ENCODE measurements at places on chromosomes 6 and 20. TPM values are rescaled to one million over a fixed set of nuclear protein-coding genes. Genes with fewer than 3 reads are reported as not detected.

DNA sequence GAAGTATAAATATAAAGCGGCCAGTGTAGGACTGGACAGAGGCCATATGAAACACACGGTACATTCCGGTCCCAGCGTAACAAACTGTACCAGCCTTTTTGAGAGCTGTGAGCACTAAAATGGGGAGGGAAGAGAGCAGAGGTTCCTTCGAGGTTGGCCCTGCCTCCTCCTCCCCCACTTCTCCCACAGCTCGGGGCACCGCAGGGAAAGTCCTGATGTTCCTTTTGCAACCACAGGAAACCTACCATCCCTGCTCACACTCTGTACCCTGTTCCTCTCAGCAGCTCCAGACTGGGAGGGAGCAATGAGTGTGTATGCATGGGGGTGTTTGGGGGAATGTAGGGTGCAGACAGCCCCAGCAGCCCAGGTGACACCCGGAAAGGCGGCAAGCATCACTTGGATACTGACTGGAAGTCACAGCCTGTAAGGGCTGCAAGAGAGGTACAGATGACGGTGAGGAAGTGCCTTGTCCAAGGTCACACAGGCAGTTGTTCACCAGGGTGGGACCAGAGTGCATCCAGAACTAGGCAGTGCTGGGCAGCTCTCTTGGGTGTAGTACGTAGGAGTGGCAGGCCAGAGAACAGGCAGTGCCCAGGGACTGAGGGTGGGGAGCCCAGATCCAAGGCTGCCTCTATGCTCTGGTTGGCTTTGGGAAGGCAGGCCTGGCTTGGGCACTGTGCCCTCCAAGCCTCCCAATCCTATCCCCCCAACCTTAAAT lies 11.0 kb upstream of the ARMC12 start:
- no peak for DNase-seq

GRCh38 chr6:107625264-107625663 lies 135.3 kb downstream of the SOBP start:
- DNase-seq = no peak

The OLIG3 gene
- total RNA-seq = 1.2 TPM

The OR2J1 gene
- not detected for total RNA-seq

The PBOV1 gene
- total RNA-seq = not detected

DNA sequence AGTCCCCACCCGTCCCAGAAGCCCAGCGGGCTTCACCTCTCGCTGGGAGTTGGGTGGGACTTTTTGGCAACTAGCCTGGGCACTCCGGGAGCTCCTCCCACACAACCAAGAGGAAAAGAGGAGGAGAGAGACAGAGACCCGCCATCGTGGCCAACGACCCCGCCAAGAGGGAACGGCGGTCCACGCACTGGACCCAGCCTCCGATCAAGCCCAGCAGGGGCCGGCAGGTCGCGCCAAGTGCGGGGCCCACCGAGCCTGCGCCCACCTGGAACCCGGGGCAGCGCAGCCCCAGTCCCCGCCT lies 3.0 kb upstream of the TMEM14C start:
- no peak for DNase-seq

DNA sequence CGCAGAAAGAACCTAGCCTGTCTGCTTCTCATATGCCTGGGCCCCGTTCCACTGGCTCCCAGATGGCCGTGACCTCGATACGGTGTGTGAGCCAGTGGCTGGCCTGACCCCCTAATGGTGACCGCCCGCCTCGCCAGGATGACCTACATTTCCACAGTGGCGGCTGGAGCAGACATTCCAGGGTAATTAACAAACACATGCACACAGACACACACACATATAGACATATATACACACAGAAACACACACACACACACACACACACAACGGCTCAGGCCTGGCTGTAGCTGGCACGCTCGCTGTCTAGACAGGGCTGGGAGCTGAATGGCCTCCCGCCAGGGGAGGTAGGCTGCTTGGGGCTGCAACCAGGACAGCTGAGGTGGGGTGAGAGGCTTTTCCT lies 227.1 kb downstream of the ANKRD60 start:
- DNase-seq = no peak

- no peak for DNase-seq
These were observed 80.6 kb upstream of the PREP start for GRCh38 chr6:105483492-105483891.

DNA sequence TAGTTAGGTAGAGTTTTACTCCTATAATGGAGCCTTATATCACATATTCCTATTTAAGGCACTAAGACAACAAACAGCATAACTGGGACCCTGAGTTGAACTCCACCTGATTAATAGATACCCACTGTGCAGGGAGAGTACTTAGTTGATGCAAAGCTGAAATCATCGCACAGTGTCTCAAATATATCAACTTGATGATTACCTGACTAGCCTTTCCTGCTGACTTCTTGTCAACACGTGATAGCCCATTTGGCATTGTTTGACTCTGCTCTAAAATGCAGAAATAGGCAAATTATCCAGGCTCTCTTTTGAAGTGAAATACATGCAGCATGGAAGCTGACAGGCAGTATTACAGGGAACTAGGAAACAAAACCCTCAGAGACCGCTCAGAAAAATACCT lies 154.6 kb upstream of the HDAC2 start:
- no peak for DNase-seq

The ACTL10 gene
- 1.7 TPM for total RNA-seq

The NKX2-2 gene
- total RNA-seq = 15.4 TPM

- no peak for DNase-seq
These were observed 96.2 kb downstream of the PSMG4 start for GRCh38 chr6:3355011-3355357.

The DAAM2 gene
- total RNA-seq = 22.6 TPM

DNA sequence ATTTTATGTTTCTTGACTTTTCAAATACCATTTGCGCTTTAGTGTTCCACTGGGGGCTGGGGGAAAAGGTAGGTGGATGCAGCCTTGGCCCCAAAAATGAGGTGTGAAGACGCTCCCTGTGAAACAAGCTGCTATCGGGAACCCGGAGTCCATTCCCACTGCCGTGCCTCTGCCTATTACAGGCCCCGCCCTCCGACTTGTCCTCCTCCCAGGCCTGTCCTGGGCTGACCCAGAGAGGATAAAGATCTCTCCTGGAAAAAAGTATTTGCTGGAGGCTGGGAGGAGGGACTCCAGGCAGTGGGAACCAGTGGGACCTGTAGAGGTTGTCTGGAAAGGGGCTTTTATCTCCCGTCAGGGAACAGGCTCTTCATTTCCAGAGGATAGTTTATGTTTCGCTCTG lies 215.0 kb downstream of the SLC24A3 start:
- no peak for DNase-seq

DNA sequence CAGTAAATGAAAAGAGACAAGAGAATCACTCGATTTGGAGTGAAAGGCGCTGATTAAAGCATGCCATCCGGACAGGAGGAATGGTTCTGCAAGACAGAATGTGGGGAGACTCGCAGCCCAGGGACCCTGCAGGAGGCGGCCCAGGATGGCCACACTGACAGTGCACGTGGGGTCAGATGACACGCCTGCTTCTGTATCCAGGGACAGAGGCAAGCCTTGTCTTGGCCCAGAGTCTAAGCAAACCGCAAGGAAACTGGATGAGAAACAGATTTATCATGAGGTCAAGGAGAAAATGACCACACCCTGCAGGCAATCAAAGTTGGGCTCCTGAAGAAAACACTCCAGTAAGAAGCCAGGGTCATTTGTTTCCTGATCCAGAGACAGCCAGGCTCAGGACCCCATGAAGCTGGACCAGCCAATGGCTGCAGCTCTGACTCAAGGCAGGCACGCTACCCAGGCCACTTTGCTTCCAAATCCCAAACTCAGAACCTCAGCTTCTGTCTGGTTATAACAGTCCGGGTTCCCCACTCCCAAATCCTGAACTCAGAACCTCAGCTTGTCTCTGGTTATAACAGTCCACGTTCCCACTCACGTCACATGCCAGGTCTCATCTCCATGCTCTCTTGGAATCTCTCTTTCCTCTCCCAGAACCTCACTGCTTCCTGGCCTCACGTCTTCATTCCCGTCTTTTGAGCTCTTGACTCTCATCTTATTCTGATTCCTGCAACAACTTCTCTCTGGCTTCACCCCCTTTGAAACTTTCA lies 144.9 kb upstream of the THBS2 start:
- no peak for DNase-seq

GRCh38 chr20:54474046-54474445 lies 1.3 kb upstream of the DOK5 start:
- no peak for DNase-seq

DNA sequence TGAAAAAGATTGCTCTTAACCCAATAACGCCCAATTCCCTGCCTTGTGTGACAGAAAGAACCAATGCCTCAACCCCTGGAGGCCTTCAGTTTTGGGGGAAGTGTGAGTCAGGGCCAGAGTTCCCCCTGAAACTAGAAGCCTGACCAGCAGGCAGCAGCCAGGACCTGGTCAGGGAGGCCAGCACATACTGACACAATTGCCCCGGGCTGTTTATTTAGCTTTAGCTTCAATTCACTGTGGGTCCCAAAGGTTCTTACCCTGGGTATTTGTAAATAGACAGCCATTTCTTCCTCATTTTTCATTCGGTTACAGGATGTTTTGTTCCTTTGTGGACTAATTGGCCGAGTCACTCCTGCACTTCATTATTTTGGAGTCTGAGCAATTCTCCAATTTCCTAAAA lies 195.6 kb downstream of the PKHD1 start:
- DNase-seq = no peak

The EEF1A2 gene
- 20.5 TPM for total RNA-seq

- no peak for DNase-seq
These were observed 79.4 kb upstream of the PROKR2 start for GRCh38 chr20:5395932-5396727.

GRCh38 chr20:37920679-37921322 lies 17.9 kb downstream of the VSTM2L start:
- no peak for DNase-seq

DNA sequence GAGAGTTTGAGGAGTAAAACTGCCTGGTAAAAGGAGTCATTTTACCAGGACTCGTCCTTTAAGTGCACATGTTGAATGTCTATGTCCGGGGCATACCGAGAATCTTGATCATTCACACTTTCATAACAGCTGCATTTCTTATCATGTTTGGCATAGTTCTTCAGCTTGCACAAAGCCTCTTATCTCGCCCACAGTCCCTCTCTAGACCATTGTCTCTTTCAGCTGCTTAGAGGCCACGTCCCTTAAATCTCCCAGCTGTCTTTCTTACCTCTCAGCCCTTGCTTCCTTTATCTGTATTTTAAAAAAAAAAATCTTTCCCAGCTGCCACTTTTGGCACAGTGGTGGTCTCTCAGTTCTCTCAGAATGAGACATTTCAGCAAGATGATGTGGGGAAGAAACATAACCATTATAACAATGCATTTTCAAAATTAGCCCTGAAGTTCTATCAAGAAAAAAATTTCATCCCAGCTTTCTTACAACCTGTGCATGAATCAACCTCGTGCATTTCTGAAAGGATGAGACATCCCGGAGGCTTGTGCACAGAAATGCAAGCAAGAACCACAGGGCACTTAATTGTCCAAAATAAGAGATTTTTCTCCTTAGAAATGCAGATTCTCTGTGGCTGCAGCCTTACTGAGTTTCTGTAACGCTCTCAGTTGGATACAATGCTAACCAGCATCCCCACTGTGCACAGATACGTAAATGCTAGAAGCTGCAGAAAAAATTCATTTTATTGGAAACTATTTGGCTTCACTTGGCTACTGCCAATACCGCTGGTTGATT lies 24.2 kb downstream of the RBM24 start:
- no peak for DNase-seq

DNA sequence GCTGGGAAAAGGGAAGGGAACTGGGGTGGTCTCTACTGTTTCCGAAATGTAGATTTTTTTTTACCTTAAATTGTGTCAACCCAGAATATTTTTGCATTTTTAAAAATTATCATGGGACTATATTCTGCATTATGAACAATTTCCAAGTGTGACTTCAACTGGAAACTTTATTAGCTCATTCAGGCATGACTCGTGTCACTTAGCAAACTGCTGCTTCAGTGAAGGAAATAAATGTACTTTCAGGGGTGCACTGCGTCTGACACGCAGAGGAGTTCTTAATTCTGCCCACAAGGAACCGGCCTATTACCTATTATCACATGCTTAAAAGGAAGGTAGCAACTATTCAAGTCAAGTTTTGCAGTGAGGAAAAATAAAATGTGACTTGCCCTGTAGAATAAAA lies 291.3 kb upstream of the PRDM1 start:
- no peak for DNase-seq

Data from type B pancreatic cell (in vitro differentiated cells).